ENCODE measurements at places on chromosomes 2 and 18.

- no peak for DNase-seq
These were observed 1173.1 kb upstream of the ZEB2 start for GRCh38 chr2:145692971-145693478.

GRCh38 chr2:19757586-19757985 is 144.2 kb downstream of the TTC32 start:
- DNase-seq: no peak

GRCh38 chr2:215031321-215031720 is 107.1 kb downstream of the ABCA12 start:
- no peak for DNase-seq

DNA sequence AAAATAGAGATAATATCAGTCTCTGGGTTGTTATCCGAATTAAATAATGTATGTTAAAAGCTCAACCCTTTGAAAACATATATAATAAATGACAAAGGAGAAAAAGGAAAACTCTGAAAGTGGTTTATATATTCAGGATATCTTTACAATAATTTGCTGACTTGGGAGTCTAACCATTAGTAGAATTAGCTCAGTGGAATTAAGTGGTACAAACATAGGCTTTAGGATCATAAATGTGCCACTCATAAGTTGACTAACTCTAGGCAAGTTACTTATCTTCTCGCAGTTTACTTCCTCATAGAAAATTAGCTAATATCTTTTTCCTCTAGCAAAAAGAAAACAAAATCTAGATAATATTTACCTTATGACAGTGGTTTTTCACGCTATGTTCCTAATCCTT is 44.6 kb downstream of the HEATR5B start:
- no peak for DNase-seq

DNA sequence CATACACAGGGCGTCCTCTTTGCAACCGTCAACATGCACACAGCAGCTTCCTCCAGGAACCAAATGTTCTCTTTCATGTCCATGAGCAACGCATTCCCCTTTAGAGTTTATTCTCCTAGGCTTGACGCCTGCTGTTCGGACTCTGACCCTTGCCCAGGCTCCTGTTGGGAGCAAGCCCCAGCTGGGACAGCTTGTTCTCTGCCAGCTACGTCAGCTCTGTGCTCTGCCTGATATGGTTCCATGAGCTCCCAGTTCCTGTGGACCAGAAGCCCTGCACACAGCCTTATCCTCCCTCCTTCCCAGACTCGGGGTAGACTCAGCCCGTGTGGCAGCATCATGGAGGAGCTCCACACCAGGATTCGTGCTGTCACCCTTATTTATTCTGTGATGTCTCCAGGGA is 253.1 kb upstream of the PXDN start:
- no peak for DNase-seq

DNA sequence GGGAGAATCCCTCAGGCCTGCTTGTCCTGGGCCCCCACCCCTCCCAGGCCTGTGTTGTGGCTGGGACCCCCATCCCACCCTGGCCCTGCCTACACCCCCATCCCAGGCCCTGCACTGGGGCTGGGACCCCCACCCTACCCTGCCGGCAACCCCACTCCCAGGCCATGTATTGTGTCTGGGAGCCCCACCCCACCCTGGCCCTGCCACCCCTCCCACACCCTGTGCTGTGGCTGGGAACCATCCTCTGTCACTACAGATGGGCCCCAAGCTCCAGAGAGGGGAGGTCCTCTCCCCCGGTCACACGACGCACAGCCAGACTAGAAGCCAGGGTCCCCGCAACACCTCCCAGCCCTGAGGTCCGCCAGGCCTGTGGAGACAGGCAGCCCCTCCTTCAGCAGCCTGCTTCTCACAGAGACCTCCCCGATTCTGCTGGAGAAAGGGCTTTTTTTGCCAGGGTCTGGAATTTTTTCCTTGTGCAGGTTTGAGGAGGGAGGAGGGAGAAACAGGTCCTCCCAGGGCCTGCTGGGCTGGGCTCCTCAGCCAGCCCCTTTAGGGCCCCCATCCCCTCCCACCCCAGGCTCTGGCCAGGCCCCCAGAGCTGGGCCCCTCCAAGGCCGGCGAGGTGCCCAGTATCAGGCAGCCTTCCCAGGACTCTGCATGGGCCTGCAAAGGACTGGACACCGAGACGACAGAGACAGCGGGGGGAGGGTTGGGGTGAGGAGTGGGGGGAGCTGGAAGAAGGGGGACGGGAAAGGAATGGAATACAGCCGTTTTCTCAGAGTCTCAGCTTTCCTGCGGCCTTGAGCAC is 28.0 kb downstream of the KIF1A start:
- no peak for DNase-seq

DNA sequence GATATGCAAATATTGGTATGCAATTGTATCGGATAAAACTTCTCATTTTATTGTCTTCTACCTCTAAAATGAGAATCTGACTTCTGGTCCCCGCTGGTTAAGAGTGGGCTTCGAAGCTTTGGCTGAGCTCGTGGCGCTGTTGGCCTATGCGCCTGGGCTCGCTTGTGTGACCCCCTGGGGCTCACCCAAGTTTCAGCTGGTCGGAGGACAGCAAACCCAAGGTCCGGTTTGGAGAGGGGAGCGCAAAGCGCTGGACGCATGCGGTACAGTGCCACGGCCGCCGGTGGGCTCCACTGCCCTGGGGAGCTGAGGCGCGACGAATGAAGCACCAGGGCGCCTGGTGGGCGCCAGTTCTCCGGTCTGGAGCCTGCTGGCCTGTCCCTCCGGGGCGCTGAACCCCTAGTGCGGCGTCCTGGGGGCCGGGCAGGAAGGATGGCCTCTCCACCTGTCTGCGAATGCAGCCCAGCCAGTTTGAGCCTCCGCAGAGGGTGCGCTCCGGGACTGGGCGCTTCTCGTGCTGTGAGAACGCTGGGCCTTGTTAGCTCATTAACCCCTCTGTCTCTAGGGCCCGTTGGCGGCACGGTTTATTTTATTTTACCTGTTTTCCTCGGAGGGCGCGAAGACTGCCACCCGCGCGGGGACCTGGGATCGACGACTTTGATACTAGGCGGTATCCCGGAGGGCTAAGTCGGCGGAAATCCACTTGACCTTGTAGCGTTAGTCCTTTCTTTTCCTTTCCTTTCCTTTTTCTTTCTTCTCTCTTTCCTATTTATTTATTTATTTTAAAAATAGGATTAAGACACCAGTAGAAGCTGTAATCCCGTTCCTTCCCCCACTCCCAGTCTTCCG is 10.4 kb downstream of the MEIS1 start:
- DNase-seq: no peak

- no peak for DNase-seq
These were observed 62.7 kb downstream of the LCLAT1 start for GRCh38 chr2:30509716-30510115.
